Activated T-helper 2 cell treated with anti-CD3 and anti-CD28 coated beads, Interferon-gamma antibody, Interleukin-2, Interleukin-4, amounts not matched to agents 10 μg/mL and 5 μg/mL and 100 μg/mL, durations not matched to agents 14 hours and 24 hours and 36 hours (primary cell): ENCODE measurements at places on chromosomes 2 and 18. TPM values are rescaled to one million over a fixed set of nuclear protein-coding genes. Genes with fewer than 3 reads are reported as not detected.

- peaks cover 2% of the 10 kb centered on the region for H3K27me3 ChIP-seq
- no peak overlapping the region for H3K27ac ChIP-seq
- no peak for DNase-seq
- H3K36me3 ChIP-seq = no peaks in the 10 kb centered on the region
These were observed 144.7 kb downstream of the CAPN13 start for GRCh38 chr2:30662268-30663131.

Gene IL1R1
- 0.48 and 0.52 TPM in 2 replicates for total RNA-seq

- no peak overlapping the region for H3K27ac ChIP-seq
- no peak for DNase-seq
- no peaks in the 10 kb centered on the region for H3K4me1 ChIP-seq
- no peaks in the 10 kb centered on the region for H3K36me3 ChIP-seq
These were observed 185.0 kb downstream of the TMEM18 start for GRCh38 chr2:492178-492577.

Gene LRRTM1
- total RNA-seq = not detected in 2 replicates

DNA sequence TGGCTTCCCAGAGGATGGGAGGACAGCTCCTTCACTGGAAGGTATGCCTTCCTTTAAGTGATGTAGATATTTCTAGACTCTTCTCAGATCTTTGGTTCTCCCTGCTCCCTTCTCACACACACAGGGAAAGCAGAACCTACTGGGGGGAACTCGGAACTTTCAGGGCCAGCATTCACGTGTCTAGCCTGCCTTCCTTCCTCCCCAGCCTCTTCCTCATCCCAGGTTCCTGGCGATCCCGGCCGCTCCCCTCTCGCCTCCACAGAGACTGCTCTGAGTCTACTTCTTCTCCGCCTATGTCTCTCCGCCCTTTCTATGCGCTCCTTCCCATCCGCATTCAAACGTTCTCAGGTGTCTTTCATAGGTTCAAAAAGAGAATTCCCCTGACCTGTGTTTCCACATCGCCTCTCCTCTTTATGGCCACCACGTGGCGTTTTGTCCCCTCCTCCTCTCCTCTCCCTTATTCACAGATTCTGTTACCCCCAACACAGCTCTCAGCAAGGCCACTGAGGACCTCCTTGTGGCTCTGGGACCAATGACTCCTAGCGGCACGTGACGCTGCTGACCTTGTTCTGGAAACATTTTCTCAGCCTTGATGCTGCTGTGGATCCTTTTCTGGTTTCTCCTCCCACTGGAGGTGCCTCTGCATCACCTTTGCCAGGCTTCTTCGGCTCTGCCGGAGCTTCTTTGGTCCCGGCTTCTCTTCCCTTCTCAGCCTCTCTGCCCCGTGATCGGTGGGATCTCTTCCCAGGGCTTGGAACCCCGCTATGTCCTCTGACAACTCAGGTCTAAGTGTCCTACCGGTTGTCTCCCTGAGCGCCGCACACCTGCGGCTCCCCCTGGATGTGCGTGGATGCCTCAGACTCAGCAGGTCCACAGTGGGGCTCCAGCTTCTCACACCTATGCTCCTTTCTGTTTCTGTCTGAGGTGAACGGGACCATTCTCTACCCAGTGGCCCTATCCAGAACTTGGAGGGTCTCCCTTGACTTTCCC, 77.5 kb downstream of the VAPA start:
- H3K4me3 ChIP-seq = no peak overlapping the region
- no peaks in the 10 kb centered on the region for H3K4me1 ChIP-seq
- no peaks in the 10 kb centered on the region for H3K36me3 ChIP-seq

Gene EFR3B
- 0.34 and 0.46 TPM in 2 replicates for total RNA-seq

- H3K36me3 ChIP-seq = no peaks in the 10 kb centered on the region
- no peak overlapping the region for H3K27ac ChIP-seq
- peak; percentile 2 for DNase-seq
- H3K4me1 ChIP-seq = no peaks in the 10 kb centered on the region
- H3K27me3 ChIP-seq = no peaks in the 10 kb centered on the region
These were observed 11.2 kb upstream of the PROM2 start for GRCh38 chr2:95262896-95263542.

GRCh38 chr2:44566059-44566458, 204.3 kb downstream of the CAMKMT start:
- H3K4me3 ChIP-seq = no peak overlapping the region
- H3K36me3 ChIP-seq = no peaks in the 10 kb centered on the region
- H3K27me3 ChIP-seq = peaks cover 11% of the 10 kb centered on the region
- H3K27ac ChIP-seq = no peak overlapping the region
- DNase-seq = no peak

Gene CDH2
- total RNA-seq = 0.07 TPM in 1 of 2 replicates, not detected in the other

GRCh38 chr18:6543330-6543908, 128.7 kb upstream of the L3MBTL4 start:
- H3K36me3 ChIP-seq = no peaks in the 10 kb centered on the region
- no peaks in the 10 kb centered on the region for H3K4me1 ChIP-seq
- H3K27ac ChIP-seq = no peak overlapping the region
- DNase-seq = no peak
- H3K27me3 ChIP-seq = no peaks in the 10 kb centered on the region
- no peak overlapping the region for H3K4me3 ChIP-seq

- no peak overlapping the region for H3K27ac ChIP-seq
These were observed 361.6 kb upstream of the TFPI start for GRCh38 chr2:187915810-187916209.

Gene UGT1A5
- not detected in 2 replicates for total RNA-seq

GRCh38 chr2:113190871-113191270, 17.1 kb downstream of the PSD4 start:
- H3K4me3 ChIP-seq = no peak overlapping the region
- peaks cover 44% of the 10 kb centered on the region for H3K4me1 ChIP-seq
- no peak overlapping the region for H3K27ac ChIP-seq
- DNase-seq = no peak
- peaks cover 81% of the 10 kb centered on the region for H3K36me3 ChIP-seq
- no peaks in the 10 kb centered on the region for H3K27me3 ChIP-seq

Gene PSD4
- 313 and 319 TPM in 2 replicates for total RNA-seq

GRCh38 chr2:9300214-9300613, 93.6 kb downstream of the ASAP2 start:
- no peak overlapping the region for H3K27ac ChIP-seq
- DNase-seq = no peak
- no peaks in the 10 kb centered on the region for H3K4me1 ChIP-seq
- H3K36me3 ChIP-seq = no peaks in the 10 kb centered on the region
- H3K4me3 ChIP-seq = no peak overlapping the region
- no peaks in the 10 kb centered on the region for H3K27me3 ChIP-seq

DNA sequence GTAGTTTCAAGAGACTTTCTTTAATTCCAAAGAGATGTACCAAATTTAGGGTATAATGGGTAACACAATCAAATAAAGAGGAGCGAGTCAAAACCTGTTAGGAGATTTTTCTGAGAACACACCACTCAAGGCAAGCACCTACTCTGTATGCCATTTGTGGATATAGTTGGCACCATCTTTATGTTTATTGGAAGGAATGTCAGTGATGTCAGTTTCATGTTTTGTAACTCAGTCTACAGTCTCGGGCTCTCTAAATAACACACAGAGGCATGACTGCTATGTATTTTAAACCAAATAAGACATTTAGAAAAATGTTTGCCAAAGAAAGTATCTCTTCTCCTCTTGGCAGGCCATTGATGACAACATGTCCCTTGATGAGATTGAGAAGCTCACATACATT, 59.7 kb downstream of the CPS1 start:
- no peaks in the 10 kb centered on the region for H3K27me3 ChIP-seq
- DNase-seq = no peak
- H3K4me3 ChIP-seq = no peak overlapping the region
- H3K4me1 ChIP-seq = no peaks in the 10 kb centered on the region

Gene TMEM247
- not detected in 2 replicates for total RNA-seq

DNA sequence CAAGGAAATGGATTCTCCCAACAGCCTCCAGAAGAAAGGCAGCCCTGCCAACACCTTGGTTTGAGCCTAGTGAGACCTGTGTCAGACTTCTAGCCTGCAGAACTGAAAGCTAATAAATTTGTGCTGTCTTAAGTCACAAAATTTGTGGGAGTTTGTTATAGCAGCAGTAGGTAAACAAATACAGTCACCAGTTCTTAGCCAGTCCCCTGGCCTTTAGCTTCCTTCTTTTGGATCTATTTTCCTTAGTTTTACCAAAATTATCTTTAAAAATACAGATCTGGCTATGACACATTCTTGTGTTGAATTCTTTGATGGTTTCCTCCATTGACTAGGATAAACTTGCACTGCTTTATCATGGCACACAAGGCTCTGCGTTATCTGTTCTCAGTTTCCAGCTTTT, 697.9 kb upstream of the FANCL start:
- H3K4me1 ChIP-seq = no peaks in the 10 kb centered on the region
- no peak for DNase-seq
- H3K4me3 ChIP-seq = no peak overlapping the region
- no peaks in the 10 kb centered on the region for H3K36me3 ChIP-seq
- H3K27me3 ChIP-seq = no peaks in the 10 kb centered on the region

- no peaks in the 10 kb centered on the region for H3K36me3 ChIP-seq
- H3K4me3 ChIP-seq = no peak overlapping the region
- H3K27ac ChIP-seq = no peak overlapping the region
- H3K27me3 ChIP-seq = no peaks in the 10 kb centered on the region
These were observed 178.5 kb upstream of the TMEFF2 start for GRCh38 chr2:192373221-192373620.
